HCT116 (cell line): ENCODE measurements at places on chromosomes 3 and 15. TPM values are rescaled to one million over a fixed set of nuclear protein-coding genes. Genes with fewer than 3 reads are reported as not detected.

DNA sequence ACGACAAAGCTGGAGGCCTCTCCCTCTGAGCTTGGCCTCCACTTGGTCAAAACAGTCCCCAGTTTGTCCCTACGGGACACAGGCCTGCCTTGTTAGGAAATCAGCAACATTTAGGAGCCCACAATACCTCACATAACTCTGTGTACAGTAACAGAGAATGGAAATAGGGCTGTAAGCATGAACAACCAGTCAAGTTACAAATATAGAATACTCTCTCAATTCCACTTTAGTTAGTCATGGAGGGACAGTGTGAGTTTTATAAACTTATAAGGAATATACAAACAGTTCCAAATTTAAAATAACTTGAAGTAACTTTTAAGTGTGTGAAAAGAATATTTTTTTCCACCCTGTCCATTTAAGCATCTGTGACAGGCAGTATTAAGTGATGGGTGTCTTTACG lies 129.4 kb downstream of the PGPEP1L start:
- no peak overlapping the region for H3K4me3 ChIP-seq
- H3K27ac ChIP-seq, result no peak overlapping the region
- no peaks in the 10 kb centered on the region for H3K27me3 ChIP-seq
- no peaks in the 10 kb centered on the region for H3K36me3 ChIP-seq
- DNase-seq, result no peak

GRCh38 chr3:75001330-75001729 lies 386.9 kb upstream of the CNTN3 start:
- no peaks in the 10 kb centered on the region for H3K36me3 ChIP-seq
- DNase-seq, result no peak
- no peaks in the 10 kb centered on the region for H3K4me1 ChIP-seq
- H3K27me3 ChIP-seq, result no peaks in the 10 kb centered on the region

DNA sequence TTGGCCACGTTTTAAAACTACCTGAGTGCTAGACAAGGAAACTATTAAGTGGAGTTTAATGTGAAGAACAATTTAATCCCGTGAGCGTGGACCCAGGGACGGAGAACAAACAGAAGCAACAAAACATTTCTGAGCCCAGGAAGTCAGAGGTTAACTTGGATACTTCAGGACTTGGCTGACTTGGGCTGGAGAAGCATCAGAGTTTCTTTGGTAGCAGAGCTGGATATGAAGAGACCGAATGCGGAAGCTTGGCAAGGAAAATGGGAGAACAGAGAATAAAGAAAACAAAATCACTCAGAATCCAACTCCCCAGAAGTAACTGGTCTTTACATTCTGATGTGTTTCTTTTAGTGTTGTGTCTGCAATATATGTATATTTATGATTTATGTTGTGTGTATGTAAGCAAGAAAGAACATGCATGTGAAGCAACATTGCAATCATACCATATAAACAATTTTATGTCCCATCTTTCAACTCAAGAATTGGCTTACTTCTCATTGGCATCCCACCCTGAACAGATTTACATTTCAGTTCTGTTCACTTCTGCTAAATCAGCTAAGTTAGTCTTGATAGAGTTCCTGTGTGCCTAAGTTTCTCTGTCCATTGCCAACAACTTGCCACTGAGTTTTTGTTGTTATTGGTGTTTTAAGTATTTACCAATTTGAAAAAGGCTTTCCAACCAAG lies 17.2 kb upstream of the PLOD2 start:
- H3K4me3 ChIP-seq, result no peak overlapping the region
- no peak for DNase-seq
- no peaks in the 10 kb centered on the region for H3K27me3 ChIP-seq

DNA sequence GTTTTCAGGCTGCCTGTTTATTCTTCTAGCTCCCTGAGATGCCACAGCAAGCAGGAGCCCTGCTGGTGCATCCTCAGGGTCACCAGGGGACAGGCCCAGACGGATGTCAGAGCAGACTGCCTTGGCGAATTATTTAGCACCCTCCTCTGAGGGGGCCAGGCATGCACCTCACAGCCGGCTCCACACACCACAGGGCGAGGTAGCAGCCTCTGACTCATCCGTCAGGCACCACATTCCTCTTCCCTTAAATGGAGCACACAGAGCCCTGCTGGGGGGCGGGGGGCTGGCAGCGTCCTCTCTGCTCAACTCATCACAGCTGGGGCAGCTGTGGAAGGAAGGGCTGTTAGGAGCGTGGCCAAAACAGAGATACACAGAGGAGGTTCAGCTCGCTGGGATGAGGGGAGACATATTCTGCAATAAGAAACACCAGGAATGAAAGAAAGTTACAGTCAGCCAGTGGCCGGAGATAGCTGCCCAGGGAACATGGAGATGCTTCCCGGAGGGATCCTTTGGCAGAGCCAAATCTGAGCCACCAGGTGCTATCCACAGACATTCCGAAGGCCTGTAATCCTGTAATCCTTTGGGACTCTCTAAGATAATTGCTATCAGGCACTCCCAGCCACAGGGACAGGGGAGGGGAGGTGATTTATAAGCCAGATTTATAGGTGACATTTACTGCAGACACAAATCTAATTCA lies 13.9 kb upstream of the PRICKLE2 start:
- no peak overlapping the region for H3K4me3 ChIP-seq
- H3K27me3 ChIP-seq, result peaks cover 19% of the 10 kb centered on the region; the same call in 1 of the 2 replicates
- no peak for DNase-seq
- H3K27ac ChIP-seq, result no peak overlapping the region
- peaks cover 8% of the 10 kb centered on the region; the same call in 1 of the 2 replicates for H3K4me1 ChIP-seq

GRCh38 chr3:72309661-72310418 lies 524.9 kb upstream of the PROK2 start:
- H3K27me3 ChIP-seq, result peaks cover 7% of the 10 kb centered on the region; the same call in 1 of the 2 replicates
- no peak overlapping the region for H3K4me3 ChIP-seq
- no peak for DNase-seq
- no peaks in the 10 kb centered on the region for H3K4me1 ChIP-seq
- no peaks in the 10 kb centered on the region for H3K36me3 ChIP-seq

DNA sequence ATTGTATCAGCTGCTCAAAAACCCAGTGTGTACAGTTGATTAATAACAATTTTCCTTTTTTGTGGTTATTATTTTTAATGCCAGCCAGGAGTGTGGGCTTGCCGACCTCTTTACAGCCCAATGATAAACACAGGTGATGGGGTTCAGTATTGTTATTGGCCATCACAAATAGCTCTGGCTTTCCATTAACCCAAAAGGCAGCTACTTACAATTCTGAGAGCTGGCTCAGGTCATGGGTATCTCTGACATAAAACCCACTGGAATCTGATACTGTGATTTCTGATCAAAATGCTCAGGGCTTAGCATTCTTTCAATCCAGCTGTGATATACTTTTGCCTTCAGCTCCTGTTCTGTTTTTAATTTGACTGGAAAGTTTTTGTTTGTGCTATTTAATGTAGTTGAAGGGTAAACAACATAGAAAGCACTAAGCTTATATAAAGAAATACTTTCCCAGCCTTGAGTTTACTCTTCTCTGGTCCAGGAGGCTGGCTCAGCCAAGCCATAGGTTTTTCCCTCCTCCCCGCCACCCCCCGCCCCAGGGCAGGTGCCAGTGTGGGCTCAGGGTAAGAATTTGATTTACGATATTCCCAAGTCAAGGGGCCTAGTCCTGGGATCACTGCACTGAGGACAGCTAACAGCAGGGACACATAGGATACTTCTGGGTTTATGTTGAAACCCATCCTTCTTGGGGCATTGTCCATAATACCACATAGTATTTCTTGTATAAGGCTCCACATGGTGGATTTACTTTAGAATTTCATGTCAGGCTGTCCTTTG lies 54.0 kb upstream of the MYZAP start:
- peaks cover 6% of the 10 kb centered on the region for H3K4me1 ChIP-seq
- H3K27ac ChIP-seq, result no peak overlapping the region
- no peaks in the 10 kb centered on the region for H3K36me3 ChIP-seq
- DNase-seq, result no peak
- no peak overlapping the region for H3K4me3 ChIP-seq

Gene SUCNR1
- total RNA-seq, result 0.17 TPM

Gene C3orf52
- total RNA-seq, result 14.3 TPM

Gene IFT57
- 38.4 TPM for total RNA-seq
